ENCODE measurements at places on chromosomes 7 and 10.

DNA sequence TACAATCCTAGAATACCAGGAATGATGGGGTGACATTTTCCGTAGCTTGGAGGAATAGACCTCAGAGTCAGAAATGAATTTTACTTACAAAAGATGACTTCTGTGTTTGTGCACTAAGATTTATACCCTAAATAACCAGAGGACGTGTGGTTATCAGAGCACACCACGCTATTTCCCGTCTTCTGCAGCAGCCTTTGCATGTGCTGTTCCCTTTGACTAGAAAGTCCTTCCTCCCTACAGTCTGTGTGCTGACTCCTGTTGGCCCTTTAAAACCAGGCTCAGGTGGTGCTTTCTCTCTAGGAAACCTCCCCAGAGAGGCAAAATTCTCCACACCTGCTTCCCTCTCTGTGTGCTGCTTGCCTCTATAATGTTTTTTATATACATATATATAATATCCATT, 73.3 kb upstream of the SMNDC1 start:
- no peaks in the 10 kb centered on the region for H3K27me3 ChIP-seq
- peaks cover 3% of the 10 kb centered on the region for H3K4me1 ChIP-seq
- no peak overlapping the region for H3K27ac ChIP-seq
- DNase-seq: no peak
- H3K36me3 ChIP-seq: no peaks in the 10 kb centered on the region
- no peak overlapping the region for H3K4me3 ChIP-seq

- no peak overlapping the region for H3K27ac ChIP-seq
- no peak overlapping the region for H3K4me3 ChIP-seq
Observed at GRCh38 chr7:114026486-114027089, 107.8 kb upstream of the PPP1R3A start.

GRCh38 chr10:128908099-128908498, 558.9 kb upstream of the MGMT start:
- no peaks in the 10 kb centered on the region for H3K4me1 ChIP-seq
- H3K27ac ChIP-seq: no peak overlapping the region
- H3K4me3 ChIP-seq: no peak overlapping the region
- no peaks in the 10 kb centered on the region for H3K27me3 ChIP-seq

GRCh38 chr10:36801660-36802059, 323.7 kb upstream of the ANKRD30A start:
- no peak overlapping the region for H3K27ac ChIP-seq
- H3K4me1 ChIP-seq: no peaks in the 10 kb centered on the region
- H3K36me3 ChIP-seq: no peaks in the 10 kb centered on the region
- DNase-seq: no peak
- no peaks in the 10 kb centered on the region for H3K27me3 ChIP-seq

DNA sequence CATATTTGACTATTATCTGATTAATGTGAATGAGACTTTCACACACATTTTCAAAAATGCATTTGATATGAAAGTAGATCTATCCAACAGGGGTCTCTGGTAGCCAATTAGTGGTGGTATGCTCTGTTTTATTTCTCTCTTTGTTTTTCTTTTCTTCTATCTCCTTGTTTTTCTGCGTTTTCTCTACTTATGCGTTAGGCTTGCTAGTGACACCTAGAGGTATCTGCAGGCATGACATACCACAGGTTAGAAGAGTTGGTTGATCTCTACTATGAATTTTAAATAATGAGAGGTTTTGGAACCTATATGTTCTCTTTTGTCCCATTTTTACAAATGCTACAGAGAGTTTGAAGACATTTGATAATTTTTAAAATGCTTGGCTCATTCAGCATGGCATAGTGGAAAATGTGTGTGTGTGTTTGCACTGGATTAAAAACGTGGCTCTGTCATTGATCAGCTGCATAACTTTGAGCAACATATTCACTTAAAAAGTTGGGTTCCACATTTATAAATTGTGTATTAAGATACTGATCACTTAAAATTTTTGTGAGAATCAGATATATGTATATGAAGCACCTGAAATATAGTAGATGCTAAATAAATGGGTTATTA, 28.1 kb upstream of the PLXDC2 start:
- no peaks in the 10 kb centered on the region for H3K27me3 ChIP-seq
- peak; percentile 55 for DNase-seq
- no peaks in the 10 kb centered on the region for H3K4me1 ChIP-seq
- no peak overlapping the region for H3K4me3 ChIP-seq

GRCh38 chr10:26254616-26255015, 38.0 kb downstream of the GAD2 start:
- H3K36me3 ChIP-seq: no peaks in the 10 kb centered on the region
- DNase-seq: no peak
- no peak overlapping the region for H3K27ac ChIP-seq
- no peak overlapping the region for H3K4me3 ChIP-seq

- no peak overlapping the region for H3K27ac ChIP-seq
- no peaks in the 10 kb centered on the region for H3K4me1 ChIP-seq
- no peaks in the 10 kb centered on the region for H3K27me3 ChIP-seq
- no peak for DNase-seq
- no peaks in the 10 kb centered on the region for H3K36me3 ChIP-seq
- no peak overlapping the region for H3K4me3 ChIP-seq
Observed at GRCh38 chr10:422241-422640, 267.2 kb downstream of the DIP2C start.

DNA sequence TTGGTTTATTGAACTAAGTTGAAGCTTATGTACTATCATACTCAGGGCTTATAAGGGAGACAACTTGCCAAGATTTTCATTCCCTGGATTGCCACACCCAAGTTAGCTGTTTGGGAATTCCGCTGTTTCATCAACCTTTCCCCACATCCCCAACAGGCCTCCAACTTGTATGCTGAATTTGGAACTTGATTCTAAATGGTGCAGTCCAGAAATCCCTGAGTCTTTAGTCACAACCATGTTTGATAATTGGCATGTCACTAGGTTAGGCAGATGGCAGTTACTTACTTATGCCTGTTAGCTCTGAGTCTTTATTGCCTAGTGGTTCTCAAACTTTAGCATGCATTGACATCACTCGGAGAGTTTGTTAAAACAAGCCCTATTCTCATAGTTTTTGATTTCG, 135.4 kb upstream of the PRPS1L1 start:
- H3K36me3 ChIP-seq: no peaks in the 10 kb centered on the region
- no peaks in the 10 kb centered on the region for H3K27me3 ChIP-seq
- DNase-seq: no peak
- no peak overlapping the region for H3K4me3 ChIP-seq

DNA sequence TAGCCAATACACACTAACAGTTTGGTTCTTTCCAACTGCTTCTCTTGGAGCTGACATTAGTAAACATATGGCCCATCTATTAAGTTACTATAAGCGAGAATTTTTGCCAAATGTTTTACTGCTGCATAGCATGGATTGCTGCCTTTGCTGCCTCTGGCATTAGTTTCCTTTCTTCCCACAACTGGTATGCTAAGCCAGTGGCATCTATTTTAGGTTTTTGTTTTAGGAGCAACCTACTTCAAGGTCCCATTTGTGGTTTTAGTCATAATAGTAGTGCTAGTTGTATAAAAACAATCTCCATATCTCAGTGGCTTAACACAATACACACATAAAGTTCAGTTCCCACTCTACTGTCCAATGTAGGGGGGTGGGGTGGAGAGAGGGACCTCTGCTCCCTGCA, 25.9 kb upstream of the PANK1 start:
- no peaks in the 10 kb centered on the region for H3K36me3 ChIP-seq
- no peak for DNase-seq
- no peak overlapping the region for H3K4me3 ChIP-seq
- no peaks in the 10 kb centered on the region for H3K27me3 ChIP-seq
- H3K27ac ChIP-seq: no peak overlapping the region

DNA sequence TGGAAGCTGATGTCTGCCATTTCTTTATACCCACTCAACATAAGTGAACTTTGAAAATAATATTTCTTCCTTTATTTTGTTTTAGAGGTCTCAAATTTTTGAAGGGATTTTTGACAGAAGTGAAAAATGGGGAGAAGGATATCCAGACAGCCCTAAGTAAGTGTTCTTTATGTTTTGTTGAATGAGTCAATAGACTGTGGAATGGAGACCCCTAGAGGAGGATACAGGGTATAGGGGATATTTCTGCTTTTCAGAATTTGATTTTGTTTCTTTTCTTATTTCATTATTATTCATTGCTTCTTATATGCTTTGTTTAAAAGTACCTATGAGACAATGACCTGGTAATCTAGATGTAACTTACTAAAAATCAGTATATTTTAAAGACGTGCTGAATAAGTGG, 34.4 kb downstream of the PLEKHA8 start:
- H3K36me3 ChIP-seq: peaks cover 6% of the 10 kb centered on the region
- H3K27ac ChIP-seq: no peak overlapping the region

DNA sequence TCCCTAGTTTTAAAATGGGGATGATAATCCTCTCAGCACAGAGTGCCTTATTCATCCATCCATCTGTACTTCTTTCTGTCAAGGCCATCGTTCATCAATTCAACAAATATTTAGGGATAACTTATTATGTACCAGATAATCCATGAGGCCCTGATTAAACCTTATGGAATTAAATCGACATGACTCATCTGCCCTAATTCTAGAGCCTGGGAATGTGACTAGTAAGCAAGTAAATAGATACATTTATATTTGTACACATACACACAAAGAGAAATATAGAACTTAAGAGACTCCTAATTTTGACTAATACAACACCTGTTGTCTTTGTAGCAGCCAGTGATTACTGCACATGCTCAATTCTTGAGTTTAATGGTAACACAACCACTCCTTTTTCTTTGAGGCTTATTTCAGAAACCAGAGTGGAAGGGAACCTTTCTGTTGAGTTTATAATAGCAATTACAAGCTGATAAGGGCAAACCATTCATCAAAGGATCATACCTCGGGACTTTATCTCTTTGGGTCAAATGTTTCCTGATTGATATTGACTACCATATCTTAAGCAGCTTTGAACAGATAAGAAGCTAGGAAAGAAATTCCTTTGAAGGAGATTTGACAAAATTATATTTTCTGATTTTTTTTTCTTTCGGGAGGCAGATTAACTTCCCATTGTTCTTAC, 122.7 kb downstream of the ARID5B start:
- H3K4me1 ChIP-seq: peaks cover 66% of the 10 kb centered on the region
- H3K27me3 ChIP-seq: no peaks in the 10 kb centered on the region
- H3K4me3 ChIP-seq: no peak overlapping the region
- no peaks in the 10 kb centered on the region for H3K36me3 ChIP-seq

DNA sequence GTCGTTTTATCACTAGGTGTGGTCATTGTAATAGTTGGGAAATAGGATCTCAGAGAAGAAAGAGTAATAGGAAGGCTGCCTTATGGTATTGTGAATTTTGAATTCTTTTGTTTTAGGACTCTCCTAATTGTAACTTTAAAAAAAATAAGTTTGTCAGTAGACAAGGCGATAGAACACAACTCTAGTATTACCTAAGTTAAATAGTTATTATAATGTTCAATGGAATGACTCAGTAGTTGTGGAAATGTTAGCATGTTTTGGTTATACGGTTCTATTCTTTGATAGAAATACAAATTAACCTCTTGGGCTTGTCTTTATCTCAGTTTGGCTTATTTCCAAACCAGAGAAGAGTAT, 1.4 kb downstream of the DNAH11 start:
- peak overlapping the region; percentile 69 for H3K4me3 ChIP-seq
- no peaks in the 10 kb centered on the region for H3K36me3 ChIP-seq
- DNase-seq: no peak
- no peak overlapping the region for H3K27ac ChIP-seq

DNA sequence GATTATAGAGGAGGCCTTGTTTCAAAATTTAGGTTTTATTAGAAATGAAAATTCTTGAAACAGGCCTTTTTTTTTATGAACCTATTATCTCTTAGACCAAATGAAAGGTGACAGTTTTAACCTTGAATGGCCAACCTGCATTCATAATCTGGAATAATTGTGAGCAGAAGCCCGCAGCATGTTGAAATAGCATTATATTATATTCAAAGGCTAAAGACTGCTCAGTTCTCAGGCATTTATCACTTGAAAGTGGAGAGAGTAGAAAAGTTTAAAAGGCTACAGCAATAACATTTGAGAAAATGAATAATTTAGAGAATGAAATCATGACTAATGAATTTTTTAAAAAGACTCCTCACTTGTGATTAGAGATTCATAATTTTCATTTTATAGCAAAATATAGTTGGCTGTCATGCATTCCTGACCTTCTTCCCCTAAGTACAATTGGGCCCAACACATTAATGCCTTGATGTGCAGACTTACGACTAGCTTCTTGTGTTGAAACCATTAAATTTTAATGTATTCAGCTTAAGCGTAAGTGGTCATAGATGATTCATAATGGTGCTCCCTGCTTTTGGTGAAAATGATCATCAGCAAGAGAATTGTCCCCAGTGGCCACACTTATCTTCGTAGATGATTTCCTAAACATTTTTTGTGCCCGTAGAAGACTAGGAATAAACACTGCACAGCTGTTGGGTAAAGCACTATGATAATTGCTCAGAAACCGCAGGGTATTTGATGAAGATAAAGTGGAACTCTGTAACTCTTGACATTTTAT, 346.6 kb upstream of the BMPER start:
- no peak for DNase-seq
- H3K27ac ChIP-seq: no peak overlapping the region
- no peaks in the 10 kb centered on the region for H3K4me1 ChIP-seq
- no peak overlapping the region for H3K4me3 ChIP-seq
- H3K27me3 ChIP-seq: no peaks in the 10 kb centered on the region
- H3K36me3 ChIP-seq: no peaks in the 10 kb centered on the region
